ENCODE measurements at places on chromosomes 2 and 18. TPM values are rescaled to one million over a fixed set of nuclear protein-coding genes. Genes with fewer than 3 reads are reported as not detected.

Gene GATA6
- 118 TPM for total RNA-seq

Gene RGPD3
- not detected for total RNA-seq

Gene CD302
- total RNA-seq = 38.0 TPM

Gene ARHGEF4
- total RNA-seq = 1.5 TPM

Gene CACNB4
- total RNA-seq = 0.88 TPM

Gene HRH4
- total RNA-seq = not detected

Gene VAMP5
- 18.2 TPM for total RNA-seq

Gene GORASP2
- 30.6 TPM for total RNA-seq

Gene SLC19A3
- 40.0 TPM for total RNA-seq

Gene ZC3H15
- 82.5 TPM for total RNA-seq

Gene TRIB2
- 14.6 TPM for total RNA-seq

Gene OTX1
- not detected for total RNA-seq

Gene CHRNA1
- total RNA-seq = not detected

Gene TMEM163
- total RNA-seq = 1.7 TPM

Gene ERBB4
- 0.09 TPM for total RNA-seq

Gene FAM228B
- total RNA-seq = 10.5 TPM

Gene LBX2
- 6.8 TPM for total RNA-seq

Gene KLHL41
- total RNA-seq = not detected

Gene IL1RL2
- total RNA-seq = not detected

Gene KCMF1
- 66.5 TPM for total RNA-seq

Gene ALPI
- 22.3 TPM for total RNA-seq

Gene TM4SF20
- total RNA-seq = 4.1 TPM

All from Peyer's patch (tissue), 4 donors.